ENCODE measurements at places on chromosomes 12 and 14.

GRCh38 chr12:19251481-19252132, 122.1 kb downstream of the PLEKHA5 start:
- DNase-seq: no peak

DNA sequence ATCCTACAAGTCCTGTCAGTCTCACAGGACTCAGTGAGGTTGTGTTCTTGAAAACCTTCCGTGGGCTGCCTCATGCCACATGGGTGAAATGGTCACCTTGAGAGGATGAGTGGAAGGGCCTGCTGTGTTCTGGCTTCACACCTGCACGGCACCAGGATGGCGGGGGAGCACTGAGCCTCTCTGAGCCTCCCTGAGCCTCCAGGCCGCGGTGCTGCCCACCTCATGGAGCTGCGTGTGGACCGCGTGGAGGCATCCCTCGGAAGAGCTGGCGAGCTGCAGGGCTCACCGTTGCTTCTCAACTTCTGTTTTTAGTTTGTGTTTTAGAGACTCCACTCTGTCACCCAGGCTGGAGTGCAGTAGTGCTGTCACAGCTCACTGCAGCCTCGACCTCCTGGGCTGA, 56.2 kb downstream of the TEAD4 start:
- no peak for DNase-seq

- no peak for DNase-seq
Observed at GRCh38 chr14:70664698-70665447, 23.2 kb downstream of the TTC9 start.

GRCh38 chr12:53984901-53985691, at the start of gene HOXC10:
HOXC10 (plus strand) TSS chr12:53985146; CDS start chr12:53985260, 114 bp downstream.
- no peak for DNase-seq

GRCh38 chr12:68317047-68317667, 15.0 kb downstream of the MDM1 start:
- peak; percentile 56 for DNase-seq

- DNase-seq: no peak
Observed at GRCh38 chr12:3295646-3296408, 195.2 kb upstream of the PRMT8 start.

DNA sequence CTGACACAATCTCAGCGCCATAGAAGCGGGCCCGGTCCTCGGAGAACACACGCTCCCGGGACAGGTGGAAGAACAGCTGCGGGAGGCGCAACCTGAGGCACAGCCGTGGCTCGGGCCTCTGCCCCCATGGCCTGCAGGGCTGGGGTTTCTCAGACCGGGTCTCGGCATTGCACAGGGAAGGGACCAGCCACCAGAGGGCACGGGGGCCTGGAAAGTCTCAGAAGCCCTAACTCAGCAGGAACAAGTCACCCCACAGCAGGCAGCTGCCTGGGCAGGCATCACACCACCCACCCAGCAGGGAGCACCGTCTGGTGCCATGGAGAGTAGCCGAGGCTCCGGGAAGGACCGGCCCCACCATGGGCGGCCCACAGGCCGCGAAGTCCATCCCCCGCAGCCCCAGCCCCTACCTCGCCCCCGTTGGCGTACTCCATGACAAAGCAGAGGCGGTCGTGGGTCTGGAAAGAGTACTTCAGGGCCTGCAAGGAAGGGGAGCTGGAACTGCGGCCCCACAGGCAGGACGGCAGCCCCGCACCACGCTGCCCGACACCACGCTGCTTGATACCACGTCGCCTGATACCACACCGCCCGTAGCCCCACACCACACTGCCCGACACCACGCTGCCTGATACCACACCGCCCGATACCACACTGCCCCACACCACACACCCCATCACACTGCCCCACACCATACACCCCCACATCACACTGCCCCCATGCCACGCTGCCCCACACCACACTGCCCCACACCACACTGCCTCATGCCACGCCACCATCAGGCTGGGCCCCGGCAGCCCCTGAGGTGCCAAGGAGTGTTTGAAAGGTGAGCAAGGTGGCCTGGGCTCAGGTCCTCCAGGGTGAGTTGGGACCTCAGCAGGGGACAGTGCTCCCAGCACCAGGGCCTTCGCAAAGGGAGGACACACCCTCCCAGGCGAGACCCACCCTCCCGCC, 20.8 kb downstream of the SIVA1 start:
- DNase-seq: no peak

DNA sequence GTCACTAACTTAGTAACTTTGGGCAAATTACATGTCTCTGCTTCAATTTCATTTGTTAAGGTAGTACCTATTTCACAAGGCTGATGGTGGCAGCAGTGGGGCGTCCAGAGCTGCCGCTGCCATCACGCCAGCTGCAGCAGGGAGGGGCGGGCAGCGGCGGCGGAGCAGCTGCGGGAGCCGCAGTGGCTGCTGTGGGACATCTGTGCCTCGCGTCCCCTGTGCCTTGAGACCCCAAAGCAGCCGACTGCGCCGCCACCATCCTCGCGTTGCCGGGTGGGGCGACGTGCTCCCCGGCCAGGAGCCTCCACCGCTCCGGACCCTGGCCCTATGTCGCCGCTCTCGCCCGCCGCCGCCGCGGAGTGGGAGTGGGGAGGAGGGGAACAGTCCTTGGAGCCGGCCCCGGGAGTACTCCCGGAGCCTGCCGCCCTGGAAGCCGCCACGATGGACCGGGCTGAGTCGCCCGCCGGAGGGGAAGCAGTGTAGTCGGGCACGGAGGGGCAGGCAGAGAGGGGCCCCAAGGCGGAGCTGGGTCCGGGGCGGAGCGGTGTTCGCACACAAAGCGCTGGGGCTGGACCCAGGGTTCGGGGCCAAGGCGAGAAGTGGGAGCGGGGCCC, 51.4 kb downstream of the A2M start:
- no peak for DNase-seq

DNA sequence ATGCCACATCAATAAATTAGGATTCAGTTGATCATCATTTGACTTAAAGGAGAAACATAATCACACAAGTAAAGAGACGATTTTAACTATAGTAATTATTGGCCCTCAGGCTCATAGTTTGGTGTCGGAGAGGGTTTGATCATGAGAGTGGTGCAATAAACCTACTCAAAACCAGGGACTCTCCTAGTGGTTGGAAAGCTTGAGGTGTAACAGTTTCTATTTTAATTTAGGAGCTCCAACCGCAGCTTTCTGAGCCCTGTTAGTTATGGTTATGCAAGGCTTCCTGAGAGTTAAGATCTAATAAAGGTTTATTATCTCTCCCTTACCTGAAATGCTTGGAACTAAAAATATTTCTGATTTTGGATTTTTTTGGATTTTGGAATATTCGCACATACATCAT, 36.4 kb downstream of the TMTC2 start:
- no peak for DNase-seq

DNA sequence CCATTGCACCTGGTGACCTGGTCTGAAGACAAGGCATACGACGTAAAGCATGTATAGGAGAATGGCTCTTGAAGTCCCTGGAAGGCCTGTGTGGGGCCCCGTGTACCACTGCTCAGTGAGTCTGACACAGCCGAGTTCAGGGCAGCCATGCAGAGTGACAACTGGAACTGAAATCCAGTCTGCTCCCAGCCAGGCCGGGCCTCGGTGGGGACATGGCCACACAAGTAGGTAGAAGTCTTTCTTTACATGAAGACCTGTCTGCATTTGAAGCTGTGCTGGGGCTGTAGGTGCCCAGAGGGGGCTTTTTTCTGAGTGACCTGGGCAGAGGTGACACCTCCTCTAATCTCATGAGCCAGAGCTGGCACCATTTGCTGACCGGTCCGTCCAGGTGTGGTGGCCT, 35.7 kb downstream of the ADGRD1 start:
- no peak for DNase-seq

Measured in smooth muscle cell of the brain vasculature (primary cell).